Ovary (tissue), 10 donors: ENCODE measurements at places on chromosomes 5 and 9.

- peak; percentile 19 for DNase-seq
Observed at GRCh38 chr5:14816999-14817761, 54.4 kb downstream of the ANKH start.

- DNase-seq = no peak
Observed at GRCh38 chr5:176171171-176171760, 67.0 kb upstream of the SIMC1 start.

GRCh38 chr5:167065794-167066193 lies 1225.7 kb upstream of the WWC1 start:
- no peak for DNase-seq

DNA sequence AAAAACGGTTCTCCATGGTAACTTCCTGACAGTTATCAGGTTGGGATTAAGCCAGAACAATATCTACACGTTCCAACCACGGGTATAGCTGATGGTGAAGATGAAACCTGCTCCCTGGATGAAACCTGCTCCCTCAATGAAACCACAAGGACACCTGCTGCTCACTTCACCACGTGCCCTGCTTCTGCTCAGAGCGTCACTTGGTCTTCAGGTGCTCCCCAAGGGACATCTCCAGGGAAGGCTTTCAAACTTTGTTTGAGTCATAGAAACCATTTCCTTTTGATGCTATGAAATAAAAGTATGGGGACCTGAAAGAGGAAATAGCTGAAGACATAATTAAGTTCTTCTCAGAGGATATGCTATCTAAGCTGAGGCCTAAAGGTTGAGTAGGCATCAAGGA lies 242.4 kb downstream of the MED10 start:
- no peak for DNase-seq

- no peak for DNase-seq
Observed at GRCh38 chr5:1745123-1745795, 54.4 kb downstream of the MRPL36 start.

- DNase-seq = peak; percentile 77
Observed at GRCh38 chr9:4297786-4298254, 2.0 kb downstream of the GLIS3 start.

- no peak for DNase-seq
Observed at GRCh38 chr9:136667940-136668760, 5.4 kb downstream of the EGFL7 start.

GRCh38 chr9:116870566-116870965 lies 183.5 kb downstream of the TRIM32 start:
- no peak for DNase-seq

DNA sequence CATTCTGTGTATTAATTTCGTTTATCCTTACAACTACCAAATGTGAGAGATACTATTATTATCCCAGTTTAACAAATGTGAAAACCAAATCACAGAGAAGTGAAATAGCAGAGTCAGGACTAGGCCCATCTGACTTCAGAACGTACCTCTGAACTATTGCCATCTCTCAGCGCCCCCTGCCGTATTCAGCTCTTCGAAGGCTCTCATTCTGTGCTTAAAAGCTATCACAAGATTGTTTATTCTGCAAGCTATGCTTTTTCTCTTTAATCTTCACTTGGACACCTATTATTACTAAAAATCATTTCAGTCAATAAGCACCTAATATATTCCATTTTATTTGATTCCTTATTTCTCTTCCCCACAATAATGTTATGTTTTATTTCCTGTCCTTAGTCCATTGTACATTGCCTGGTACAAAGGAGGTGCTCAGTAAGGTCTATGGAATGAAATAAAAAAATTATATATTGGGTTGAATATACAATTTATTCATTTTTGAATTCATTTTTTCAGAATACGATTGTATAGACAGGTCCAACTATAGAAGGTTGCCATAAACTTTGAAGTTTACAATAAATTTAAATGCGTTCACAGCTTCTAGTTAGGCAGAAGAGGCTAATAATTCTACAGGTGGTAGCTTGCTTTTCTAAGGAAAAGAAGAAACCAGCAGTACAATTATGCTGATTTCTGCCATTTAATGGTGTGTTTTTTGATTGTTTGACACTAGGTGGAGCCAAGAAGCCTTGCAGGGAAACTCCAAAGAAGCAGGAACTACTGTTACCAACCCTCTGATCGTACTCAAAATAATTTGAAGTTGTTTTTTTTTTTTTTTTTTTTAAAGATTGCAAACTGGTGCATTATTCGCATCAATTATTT lies 202.2 kb upstream of the DMRTA1 start:
- no peak for DNase-seq

DNA sequence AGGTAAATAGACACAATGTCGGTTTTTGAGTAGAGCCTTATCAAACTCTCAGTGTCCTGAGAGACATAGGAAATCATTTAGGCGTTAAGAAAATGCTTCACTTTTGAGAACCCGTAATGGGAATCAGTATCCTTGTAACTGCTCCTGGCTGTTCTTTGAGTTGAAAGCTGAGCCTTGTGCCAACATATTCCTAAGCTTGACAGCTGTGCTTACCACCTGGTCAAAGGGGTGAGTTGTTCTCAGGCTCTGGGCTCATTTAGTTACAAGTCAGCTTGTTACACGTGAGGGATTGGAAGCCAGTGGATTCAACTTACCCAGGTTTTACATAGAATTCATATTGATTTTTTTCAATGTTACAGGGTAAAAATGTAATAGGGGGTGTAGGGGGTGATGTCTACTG lies 145.9 kb downstream of the GABRB2 start:
- DNase-seq = no peak

DNA sequence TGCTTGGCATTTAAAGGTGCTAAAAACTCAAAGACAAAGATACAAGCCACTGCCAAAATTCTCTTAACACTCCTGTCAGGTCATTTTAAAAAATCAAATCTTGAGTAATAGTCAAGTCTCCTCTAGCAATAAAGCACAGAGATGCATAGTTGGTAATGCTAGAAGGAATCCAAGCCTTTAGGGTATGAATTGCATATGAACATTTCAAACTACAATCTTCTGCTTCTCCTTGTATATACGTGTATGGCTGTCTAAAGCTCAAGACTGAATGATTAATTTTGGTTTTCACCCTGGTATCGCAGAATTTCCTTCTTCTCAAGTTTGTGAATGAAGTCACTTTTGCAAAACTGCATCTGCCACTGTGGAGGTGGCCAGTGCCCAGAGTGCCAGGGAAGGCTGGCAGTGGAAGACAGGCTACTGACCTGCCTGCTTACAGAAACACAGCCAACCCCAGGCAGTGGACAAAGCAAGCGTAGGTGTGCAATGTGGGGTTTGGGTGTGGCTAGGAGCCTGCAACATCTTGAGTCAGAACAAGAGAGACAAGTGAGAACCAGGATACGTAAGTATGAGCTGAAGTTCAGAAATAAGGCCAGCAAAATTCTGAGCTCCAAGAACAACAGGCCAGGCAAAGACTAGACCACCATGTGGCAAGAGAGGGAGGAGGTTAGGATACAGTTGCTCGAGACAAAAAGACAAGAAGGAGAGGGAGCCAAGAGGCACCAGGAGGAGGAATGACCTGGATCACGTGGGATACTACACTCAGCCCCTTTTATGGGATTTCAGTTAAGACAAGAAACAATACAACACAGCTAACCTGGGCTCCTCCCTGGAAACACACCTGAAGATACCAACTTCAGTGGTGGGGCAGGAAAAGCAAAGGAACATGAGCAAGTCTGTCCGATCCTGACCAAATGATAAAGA lies 22.6 kb downstream of the MYO10 start:
- DNase-seq = no peak

- DNase-seq = no peak
Observed at GRCh38 chr5:73229271-73229670, 56.3 kb downstream of the TMEM174 start.

DNA sequence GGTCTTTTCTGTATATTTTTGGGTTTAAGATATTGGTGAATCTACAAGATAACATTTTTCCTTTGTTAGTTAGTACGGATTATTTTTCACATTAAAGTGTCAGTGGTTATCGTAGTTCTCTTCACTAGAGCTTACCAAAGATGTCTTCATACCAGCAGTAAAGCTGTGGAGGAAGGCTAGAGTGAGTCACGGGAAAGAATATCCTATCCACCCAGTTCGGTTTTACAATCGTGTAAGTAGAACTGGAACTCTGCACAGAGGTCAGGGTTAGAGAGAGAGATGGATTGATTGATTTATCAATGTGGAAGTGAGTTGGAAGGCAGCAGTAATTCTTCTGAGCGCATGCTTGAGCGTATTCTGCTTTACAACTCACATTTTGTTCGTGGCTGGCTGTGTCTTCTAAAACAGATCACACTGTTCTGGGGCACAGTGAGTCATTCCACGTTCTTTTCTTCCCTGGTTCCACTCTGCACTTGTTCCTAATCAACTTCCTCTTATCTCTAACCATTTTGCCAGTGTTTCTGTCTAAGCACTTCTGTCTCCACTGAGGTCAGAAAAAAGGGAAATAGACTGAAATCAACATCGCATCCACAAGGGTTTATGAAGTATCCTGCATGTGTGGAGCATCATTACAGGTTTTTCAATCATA lies 86.5 kb upstream of the ARRDC3 start:
- no peak for DNase-seq

DNA sequence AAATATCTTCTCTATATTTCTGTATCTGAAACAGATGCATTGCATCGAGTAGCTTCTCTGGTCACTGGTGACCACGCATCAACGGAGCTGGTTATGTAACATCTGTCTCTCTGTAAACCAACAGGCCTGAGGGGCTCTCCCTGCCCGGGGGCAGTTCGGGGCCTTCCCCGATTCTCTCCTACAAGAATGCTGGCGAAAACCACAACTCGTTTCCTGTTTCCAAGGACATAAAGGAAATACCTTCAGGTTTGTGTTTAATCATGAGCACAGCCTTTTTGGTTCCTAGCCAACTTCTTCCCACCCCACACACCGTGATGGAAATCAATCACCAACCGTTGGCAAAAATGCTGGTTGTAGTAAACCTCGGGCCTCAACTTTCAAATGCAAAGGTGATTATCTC lies 25.1 kb downstream of the GDNF start:
- no peak for DNase-seq

DNA sequence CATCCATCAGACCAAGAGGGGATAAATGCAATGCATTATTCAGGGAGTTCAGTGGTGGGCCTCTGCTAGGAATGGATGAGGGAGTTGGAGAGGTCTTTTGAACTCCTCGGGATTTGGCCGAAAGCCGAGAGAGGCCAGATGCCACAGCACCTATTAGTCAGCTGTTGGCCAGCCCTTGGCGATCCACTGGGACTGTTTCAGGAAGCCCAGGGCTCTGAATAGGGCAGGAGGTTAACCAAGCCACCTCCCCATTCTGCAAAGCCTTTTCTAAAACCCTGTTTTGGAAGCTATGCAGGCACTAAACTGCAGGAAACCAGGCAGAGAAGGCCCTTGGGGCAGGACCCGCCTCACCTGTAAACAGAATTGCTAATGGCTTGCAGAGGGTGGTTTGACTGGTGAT lies 37.8 kb downstream of the ASTN2 start:
- DNase-seq = no peak

DNA sequence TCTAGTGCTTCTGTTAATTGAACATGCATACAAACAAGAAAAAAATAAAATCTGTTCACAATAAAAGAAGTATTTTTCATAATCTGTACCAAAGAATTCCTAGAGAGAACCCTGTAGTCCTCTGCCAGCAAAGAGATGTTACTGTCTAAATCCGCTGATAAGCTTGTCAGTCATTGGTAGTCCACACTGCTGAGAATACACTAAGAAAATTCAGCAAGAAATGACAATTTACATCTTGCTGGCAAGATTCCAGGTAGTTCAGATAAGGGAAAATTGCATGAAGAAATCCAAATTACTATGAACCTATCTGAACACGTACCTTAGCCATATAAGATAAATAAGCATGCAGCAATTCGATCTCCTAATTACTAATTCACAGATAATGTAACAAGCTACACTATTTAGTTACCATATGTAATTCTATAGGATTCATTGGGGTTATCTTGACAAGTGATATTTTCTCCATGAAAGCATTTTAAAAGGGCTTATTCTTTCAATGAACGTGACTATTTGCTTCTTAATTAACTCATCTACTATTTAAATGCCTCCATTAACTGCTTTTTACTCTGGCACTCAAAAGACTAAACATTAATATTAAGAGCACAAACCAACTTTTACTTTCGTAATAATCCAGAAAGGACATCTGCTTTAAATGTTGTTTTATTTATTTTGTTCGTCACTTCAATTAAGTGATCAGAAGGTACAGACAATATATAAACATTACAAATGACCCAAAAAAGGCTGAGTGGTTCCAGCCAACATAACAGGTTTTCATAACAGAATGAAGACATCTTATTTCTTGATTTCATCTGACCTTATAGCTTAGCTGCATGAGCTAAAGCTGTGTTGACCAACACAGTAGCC lies 9.7 kb downstream of the MPDZ start:
- DNase-seq = no peak

- DNase-seq = no peak
Observed at GRCh38 chr9:130766021-130766926, 68.8 kb upstream of the ABL1 start.

DNA sequence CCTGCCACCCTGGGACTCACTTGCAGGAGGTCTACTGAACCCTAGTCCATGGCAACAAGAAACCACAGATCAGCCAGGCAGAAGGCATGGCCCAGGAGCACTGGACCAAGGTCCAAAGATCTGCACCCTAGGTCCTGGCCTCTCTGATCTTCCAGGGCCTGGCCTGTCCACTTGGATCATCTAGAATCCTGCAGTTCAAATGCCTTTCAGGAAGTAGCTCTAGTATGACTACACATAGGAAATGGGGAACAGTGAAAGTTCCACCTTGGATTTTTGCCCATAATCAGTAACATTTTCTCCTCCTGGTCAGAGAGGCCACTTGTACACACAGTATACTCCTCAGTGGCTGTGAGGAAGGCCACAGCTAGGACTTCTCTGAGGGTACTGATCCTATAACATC lies 11.5 kb downstream of the ANXA6 start:
- no peak for DNase-seq

GRCh38 chr9:35349287-35349990 lies 140.5 kb upstream of the RUSC2 start:
- DNase-seq = no peak

- no peak for DNase-seq
Observed at GRCh38 chr5:53253421-53253871, 143.9 kb upstream of the MOCS2 start.

DNA sequence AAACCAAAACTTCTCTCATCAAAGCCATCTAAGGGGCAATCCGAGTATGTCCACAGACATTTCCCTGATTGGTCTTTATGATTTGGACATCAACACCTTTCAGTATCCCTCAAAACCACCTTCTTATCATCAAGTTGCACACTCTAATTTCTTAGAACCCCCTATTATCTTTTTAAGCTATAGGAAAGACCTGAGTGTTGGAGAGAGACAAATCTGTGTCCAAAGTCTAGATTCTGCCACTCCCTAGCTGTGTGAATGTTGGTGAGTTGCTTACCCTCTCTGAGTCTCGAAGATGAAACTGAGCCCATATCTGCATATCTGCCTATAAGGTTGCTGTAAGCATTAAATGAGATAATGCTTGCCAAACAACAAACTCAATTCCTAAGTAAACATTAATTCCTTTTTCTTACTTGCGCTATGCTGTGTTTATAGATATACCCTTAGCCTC lies 159.1 kb downstream of the DOCK8 start:
- no peak for DNase-seq

DNA sequence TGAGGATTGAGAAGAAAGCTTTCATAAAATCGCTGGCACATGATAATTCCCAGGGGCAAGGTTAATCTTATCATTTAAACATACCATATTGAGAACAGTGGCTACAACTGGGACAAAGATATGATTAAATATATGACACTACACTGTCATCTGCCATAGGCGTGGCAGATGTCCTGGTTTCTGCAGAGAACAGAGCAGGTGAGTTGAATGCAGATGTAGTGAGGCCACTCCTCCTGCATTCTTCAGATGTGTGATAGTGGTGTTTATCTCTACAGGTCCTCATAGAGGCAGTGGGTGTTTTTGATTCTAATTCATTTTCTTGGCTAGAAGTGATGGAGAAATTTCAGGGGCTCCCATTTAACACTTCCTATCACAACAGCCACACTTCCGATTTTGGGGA lies 237.0 kb upstream of the CDH9 start:
- DNase-seq = no peak
